ENCODE measurements at places on chromosomes 7 and 10. TPM values are rescaled to one million over a fixed set of nuclear protein-coding genes. Genes with fewer than 3 reads are reported as not detected.

SPDYE2B gene
- not detected for total RNA-seq

CCDC3 gene
- 119 TPM for total RNA-seq

DMBT1 gene
- 0.12 TPM for total RNA-seq

LRRC17 gene
- total RNA-seq = 8.1 TPM

CDH23 gene
- total RNA-seq = 7.5 TPM

HECW1 gene
- 1.0 TPM for total RNA-seq

ZNF722 gene
- total RNA-seq = not detected

LIPK gene
- not detected for total RNA-seq

MACC1 gene
- 1.7 TPM for total RNA-seq

IGFBP3 gene
- 200 TPM for total RNA-seq

EEPD1 gene
- 14.4 TPM for total RNA-seq

SEMA3C gene
- 86.8 TPM for total RNA-seq

FANK1 gene
- total RNA-seq = 1.3 TPM

TFEC gene
- total RNA-seq = 12.4 TPM

MET gene
- total RNA-seq = 16.8 TPM

NME8 gene
- 2.0 TPM for total RNA-seq

MUC3A gene
- total RNA-seq = 0.45 TPM

CHRM2 gene
- not detected for total RNA-seq

NAT16 gene
- not detected for total RNA-seq

ENO4 gene
- total RNA-seq = 0.51 TPM

ZNF804B gene
- total RNA-seq = not detected

MPP7 gene
- total RNA-seq = 95.3 TPM

TDRD1 gene
- 0.78 TPM for total RNA-seq

PAX2 gene
- not detected for total RNA-seq

Data from aorta (tissue), 5 donors.